ENCODE measurements at places on chromosomes 4 and X.

DNA sequence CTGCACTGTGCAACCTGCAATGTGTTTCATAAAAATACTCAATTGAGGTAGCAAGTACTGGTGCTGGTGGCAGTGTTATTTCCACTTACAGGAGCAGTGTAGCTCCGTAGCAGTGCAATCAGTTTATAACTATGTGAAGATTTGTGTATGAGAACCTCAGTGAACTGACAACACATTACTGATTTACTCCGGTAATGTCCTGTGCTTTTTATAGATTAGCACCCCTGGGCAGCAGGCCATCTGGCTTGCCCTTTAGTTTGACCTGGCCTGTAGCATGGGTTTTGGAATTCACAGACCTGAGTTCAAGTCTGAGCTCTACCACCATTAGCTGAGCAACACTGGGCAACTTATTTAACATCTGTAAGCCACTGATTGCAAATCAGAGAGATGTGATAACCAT, 78.6 kb upstream of the GBA3 start:
- no peak for DNase-seq

- no peak for DNase-seq
Measured at GRCh38 chr4:148982200-148982599, 540.0 kb upstream of the NR3C2 start.

GRCh38 chr4:3316146-3316545, 23.3 kb downstream of the RGS12 start:
- DNase-seq, result no peak

DNA sequence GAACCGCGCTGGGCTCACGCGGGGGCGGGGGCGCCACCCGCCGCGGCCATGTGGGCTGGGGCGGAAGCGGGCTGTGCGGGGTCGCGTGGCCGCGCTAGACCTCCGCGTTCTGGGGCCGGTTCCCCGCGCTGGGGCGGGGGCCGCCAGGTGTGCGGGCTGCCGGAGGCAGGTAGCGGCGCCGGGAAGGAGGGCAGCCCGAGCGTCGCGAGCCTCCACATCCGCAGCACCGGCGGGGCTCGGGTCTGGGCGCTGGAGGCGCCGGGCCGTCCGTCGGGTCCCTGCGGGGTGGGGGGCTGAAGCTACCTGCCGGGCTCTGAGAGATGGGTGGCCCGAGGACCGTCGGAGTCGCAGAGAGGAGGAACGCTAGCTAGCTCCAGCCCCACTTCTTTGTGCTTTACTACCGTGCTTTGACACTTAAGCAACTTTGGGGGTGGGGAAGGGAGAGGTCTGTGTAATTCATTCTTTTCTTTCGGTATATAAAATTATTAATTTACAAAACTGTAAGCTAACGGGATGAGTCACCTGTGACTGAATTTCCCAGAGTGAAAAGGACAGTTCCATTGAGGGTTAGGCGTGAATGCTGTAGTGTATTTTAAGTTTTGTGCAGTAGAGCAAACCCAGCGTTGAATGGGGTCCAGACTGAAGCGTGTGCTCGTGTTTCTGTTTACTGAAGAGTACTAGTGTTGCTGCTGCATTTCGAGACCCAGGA, 689 bp downstream of the METAP1 start:
- DNase-seq, result no peak

DNA sequence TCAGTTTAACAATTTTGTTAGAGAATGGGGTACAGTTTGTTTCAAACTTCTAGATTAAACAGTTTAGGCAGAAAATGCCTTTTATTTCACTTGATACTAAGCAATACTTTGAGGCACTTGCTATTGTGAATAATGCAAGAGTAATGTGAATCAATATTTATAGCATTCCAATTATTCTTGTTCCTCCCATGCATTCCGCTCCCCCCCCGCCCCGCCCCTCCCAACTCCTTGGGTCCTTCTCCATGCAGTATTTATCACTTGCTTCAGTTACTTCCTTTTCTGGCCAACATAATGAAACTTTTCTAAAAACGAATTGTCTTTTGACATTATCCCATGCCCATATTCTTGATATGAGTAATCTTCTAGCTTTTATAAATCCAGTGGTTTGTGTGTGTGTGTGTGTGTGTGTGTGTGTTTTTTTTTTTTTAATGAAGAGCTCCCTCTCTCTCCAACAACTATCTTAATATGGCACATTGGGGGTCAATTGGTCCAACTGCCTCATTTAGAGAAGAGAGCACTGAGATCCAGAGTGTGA, 1.6 kb downstream of the BANK1 start:
- DNase-seq, result no peak

DNA sequence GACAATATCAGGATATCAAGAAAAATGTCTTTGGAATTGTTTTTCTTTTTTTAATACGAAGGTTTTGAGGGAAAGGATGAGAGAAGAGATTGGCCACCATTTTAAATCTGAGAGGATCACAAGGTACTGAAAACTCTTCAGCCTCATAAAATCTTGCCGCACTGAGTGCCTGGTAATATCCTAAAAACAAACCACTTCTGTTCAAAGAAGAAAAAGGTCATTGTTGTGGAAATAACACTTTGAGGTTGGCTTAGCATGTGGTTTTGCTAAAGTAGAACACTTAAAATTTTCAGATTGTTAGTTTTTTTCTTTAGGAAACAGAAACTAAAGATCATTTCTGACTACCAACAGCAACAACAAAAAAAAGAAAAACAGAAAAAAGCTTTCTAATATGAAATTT, 1.0 kb upstream of the CLDN22 start:
- no peak for DNase-seq

DNA sequence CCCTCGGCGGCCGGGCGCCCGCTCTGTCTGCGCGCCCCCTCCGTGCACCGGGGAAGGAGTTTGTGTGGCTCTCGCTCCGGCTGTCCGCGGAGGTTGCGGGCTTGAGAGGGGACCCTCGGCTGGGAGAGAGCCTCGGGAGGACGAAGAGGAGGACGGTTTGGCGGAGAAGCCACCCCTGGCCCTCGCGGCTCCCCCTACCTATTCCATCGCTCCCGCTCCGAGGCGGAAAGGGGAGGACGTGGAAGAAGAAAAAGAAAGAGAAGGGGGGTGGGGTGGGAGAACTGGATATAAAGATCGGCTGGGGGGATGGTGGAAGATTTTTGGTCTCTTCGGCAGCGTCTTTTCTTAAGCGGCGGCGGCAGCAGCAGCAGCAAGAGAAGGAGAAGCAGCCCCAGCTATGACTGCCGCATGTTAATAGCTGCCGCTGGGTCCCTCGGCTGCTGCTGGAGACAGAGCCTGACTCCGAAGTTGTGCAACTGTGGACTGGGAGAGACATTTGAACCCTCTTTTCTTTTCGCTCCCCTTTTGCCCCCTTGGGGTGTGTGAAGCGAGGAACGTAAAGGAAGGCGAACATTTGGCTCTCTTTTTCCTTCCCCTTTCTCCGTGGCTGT, 895 bp downstream of the ADGRL3 start:
- DNase-seq, result no peak

GRCh38 chrX:118218940-118219339, 102.3 kb upstream of the KLHL13 start:
- DNase-seq, result no peak

- no peak for DNase-seq
Measured at GRCh38 chr4:112731715-112732114, 94.8 kb downstream of the LARP7 start.

- no peak for DNase-seq
Measured at GRCh38 chr4:168695288-168695687, 198.4 kb downstream of the PALLD start.

- no peak for DNase-seq
Measured at GRCh38 chr4:17763416-17763815, 18.0 kb downstream of the FAM184B start.

GRCh38 chr4:175376287-175376977, 435.6 kb downstream of the GPM6A start:
- DNase-seq, result no peak

DNA sequence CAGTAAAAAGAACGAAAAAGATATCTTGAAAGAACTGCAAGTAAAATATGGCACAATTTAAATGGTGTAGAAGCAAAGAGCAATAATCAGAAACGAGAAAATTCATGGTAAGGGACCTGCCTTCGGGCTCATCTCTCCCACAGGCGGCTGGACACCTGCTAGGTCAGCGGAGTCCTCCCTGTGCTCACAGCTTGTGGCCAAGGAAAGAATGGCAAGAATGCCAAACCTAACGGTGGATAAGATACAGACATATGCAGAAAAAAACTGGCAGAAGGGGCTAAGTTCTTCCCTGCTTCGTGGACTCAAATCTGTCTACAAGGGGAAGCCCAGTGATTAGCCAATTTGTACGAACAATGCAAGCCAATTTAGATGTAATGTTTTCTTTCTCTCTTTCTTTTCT, 152.1 kb upstream of the VCX start:
- no peak for DNase-seq

DNA sequence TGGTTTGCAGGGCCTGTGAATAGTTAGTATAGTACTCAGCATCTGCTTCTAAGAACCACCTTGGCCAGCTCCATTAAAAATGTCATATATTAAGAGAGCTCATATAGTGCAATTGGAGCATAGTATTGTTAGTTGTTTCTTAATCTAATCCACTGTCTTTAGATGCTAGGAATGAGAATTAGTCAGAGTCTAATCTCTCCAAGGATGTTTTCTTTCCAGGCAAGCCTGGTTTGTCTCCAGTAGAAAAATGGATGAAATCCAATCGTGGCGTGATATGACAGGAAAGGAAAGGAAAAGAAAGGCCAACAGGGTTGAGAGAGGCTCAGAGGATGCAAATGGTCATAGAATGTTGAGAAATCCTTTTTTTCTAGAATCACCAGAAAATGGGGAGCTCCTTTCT, 15.0 kb upstream of the TMEM164 start:
- no peak for DNase-seq

DNA sequence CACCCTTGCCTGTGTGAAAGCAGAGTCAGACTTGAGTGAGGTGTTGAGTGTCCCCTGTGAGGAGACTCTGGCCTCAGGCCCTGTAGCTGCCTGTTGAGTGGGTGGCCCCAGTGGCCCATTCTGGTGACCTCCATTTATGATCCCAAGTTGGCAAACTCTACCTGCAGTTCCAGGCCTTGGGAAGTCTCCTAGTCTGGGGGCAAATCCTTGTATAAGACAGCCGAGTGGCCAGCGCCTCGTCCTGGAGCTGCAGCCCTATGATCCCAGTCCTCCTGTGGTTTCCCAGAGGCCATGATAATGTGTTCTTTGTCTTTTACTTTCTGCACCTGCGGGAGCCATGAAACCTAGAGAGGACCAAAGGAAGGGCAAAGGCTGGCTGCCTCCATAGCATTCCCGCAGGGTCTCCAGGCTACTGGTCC, 58.7 kb downstream of the NBDY start:
- DNase-seq, result no peak

GRCh38 chr4:54060116-54060515, 4.3 kb downstream of the CHIC2 start:
- DNase-seq, result no peak

- DNase-seq, result no peak
Measured at GRCh38 chr4:176778491-176778890, 14.2 kb downstream of the VEGFC start.

Measured in activated gamma-delta T cell treated with Interleukin-2 at 50 U/mL for 16 hours (primary cell).